Trophoblast cell (in vitro differentiated cells and primary cell): ENCODE measurements at places on chromosomes 5 and 9.

DNA sequence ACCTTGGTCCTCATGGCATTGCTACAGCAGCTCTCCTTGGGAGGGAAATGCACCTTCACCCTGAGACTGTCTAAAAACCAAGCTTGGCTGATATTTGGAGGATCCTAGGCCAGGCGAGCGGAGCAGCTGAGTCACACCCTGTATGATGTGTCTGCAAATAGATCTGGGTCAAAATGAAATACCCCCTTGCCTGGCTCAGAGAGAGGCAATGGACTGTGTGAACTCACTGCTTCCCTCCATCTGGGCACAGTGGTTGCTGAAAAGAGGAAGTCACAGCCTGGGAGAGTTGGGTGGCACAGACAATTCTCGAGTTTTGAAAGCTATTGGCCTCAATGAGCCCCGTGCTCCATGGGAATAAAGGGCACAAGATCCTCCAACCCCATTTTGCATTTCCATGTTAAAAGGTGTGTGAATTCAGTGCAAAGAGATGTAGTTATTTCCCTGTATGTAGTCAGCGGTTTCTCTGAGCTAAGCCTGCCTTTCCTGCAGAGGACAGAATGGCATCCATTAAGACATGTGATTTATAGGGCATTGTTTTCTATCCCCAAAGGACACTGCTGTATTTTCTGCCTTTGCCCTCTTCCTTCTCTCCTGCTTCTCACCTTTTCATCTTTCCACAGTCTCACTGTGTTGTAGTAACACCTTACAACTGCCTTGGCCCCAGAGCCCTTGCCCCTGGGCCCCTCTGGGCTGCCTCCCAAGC is 177.2 kb downstream of the GADD45G start:
- no peaks in the 10 kb centered on the region for H3K36me3 ChIP-seq
- no peak overlapping the region for H3K4me3 ChIP-seq
- DNase-seq, result peak; percentile 24
- peaks cover 15% of the 10 kb centered on the region for H3K4me1 ChIP-seq

DNA sequence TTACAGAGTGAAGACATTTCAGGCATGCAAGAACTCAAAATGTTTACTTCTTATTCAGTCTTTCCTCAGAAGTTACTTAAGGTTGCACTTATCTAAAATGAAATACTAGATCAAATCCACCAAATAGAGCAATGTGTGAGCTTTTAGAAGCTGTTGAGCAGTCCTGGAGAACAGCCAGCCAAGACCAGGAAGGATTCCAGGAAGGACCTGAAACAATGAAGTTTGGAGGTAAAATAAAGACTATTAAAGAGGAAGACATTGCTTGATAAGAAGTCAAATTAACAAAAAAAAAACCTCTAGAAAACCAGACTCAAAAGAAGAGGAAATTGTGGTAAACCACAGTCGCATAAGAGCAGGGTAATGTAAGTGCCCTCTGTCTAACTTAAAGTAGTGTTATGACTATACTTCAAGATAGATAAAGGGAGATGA is 156.2 kb upstream of the S1PR3 start:
- no peak for DNase-seq
- no peaks in the 10 kb centered on the region for H3K36me3 ChIP-seq
- no peaks in the 10 kb centered on the region for H3K27me3 ChIP-seq
- peaks cover 25% of the 10 kb centered on the region for H3K4me1 ChIP-seq
- H3K4me3 ChIP-seq, result no peak overlapping the region

DNA sequence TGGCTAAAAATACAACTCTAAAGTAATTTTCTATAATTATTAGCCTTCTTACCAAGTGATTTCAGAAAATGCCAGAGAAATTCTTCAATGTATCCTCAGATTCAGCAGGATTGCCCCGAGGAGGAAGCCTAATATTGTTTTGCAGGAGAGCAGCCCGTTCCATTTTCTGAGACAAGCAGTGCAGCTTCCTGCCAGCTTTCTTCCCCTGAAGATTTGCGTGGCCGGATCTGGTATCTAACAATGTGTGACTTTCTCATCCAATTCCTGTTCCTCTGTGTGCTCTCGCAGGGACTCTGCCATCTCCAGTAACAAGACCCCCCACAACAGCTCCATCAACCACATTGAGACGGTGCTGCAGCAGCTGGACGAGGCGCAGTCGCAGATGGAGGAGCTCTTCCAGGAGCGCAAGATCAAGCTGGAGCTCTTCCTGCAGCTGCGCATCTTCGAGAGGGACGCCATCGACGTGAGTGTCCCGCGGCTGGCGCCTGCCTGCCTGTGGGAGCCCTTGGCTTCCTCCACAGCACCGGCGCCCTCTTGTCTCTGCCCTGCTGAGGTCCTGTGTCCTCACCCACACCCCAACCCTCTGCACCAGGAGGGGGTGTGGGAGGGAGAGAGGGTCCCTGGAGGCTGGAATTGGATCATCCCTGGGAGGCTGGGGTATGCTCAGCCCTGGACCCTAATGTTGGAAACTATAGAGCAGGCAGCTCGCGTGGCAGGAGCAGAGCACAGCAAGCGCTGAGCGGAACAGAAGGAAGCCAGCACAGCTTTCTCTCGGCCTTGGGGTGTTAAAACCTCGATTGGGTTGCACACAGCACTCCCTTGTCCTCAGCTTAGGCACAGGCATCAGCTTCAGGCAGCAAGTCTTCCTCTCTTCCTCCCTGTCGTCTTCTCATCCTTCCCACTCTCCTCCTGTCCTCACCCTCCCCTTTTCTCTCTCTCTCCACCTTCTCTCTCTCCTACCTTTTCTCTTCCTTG is 216.2 kb downstream of the TRIO start:
- no peak for DNase-seq
- no peaks in the 10 kb centered on the region for H3K27me3 ChIP-seq
- H3K36me3 ChIP-seq, result peaks cover 46% of the 10 kb centered on the region
- no peaks in the 10 kb centered on the region for H3K4me1 ChIP-seq

GRCh38 chr9:16120727-16121126 is 567.9 kb downstream of the CCDC171 start:
- peaks cover 11% of the 10 kb centered on the region for H3K4me1 ChIP-seq
- no peaks in the 10 kb centered on the region for H3K36me3 ChIP-seq
- DNase-seq, result no peak
- no peaks in the 10 kb centered on the region for H3K27me3 ChIP-seq
- no peak overlapping the region for H3K4me3 ChIP-seq
- H3K27ac ChIP-seq, result no peak overlapping the region

DNA sequence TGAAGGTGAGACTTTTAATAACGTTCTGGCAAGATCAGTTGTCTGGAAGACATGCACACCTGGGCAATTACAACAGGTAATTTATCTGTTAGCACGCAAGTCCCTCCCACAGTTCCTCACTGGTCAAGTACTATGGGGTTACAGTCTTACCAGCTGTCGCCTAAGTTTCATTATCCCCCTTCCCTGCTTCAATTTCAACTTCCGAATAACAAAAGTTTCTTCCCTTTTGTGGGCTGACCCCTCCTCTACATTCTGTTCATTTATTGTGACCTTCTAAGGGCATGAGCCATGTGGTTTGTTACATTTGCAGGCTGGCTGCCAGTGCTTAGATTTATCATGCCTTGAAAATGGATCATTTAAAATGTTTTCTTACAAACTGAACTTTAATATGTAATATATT is 16.5 kb downstream of the GAPT start:
- H3K27ac ChIP-seq, result no peak overlapping the region
- H3K4me3 ChIP-seq, result no peak overlapping the region
- no peaks in the 10 kb centered on the region for H3K4me1 ChIP-seq
- no peaks in the 10 kb centered on the region for H3K27me3 ChIP-seq
